ENCODE measurements at places on chromosomes 11 and 22.

- DNase-seq, result peak; percentile 62
Measured at GRCh38 chr22:47627556-47628253, 865.3 kb downstream of the TBC1D22A start.

DNA sequence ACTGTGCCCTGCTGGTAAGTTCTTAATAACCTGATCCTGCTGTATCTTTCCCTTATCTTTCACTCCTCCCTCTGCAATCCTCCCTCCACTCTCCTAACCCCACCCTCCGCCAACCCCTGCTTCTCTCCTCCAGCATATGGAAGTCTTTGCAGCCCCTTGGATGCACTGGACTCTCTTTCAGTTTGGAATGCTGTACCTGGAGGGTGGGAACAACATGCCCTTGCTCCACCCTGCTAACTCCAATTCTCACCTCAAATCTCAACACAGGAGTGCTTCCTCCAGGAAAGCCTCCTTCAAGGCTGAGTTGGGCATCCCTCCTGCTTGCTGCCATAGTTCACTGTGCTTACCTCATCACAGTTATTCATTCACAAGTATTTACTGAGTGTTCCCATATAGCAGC is 52.8 kb upstream of the LDLRAD3 start:
- DNase-seq, result no peak

- DNase-seq, result no peak
Measured at GRCh38 chr11:30573951-30574350, 12.2 kb downstream of the MPPED2 start.

DNA sequence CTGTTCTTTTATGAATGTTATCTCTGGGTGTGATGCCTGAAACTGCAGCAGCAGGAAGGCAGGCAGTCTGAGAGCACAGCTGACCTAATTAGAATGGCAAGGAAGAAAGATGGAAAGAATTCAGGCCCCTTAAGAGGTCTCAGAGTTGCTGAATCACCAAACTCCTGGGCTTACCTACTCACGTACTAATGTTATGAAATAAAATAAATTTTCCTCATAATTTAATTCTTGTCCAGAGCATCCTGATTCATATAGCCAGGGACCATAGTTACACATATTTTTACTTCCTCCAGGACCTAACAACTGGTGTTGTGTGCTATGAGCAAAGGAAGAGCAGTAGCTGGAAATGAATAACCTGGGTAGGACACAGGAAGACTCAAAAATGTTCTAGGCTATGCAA is 41.9 kb downstream of the SNX19 start:
- no peak for DNase-seq

GRCh38 chr11:24253237-24253760 is 243.6 kb upstream of the LUZP2 start:
- DNase-seq, result no peak

- no peak for DNase-seq
Measured at GRCh38 chr22:47000256-47000655, 237.8 kb downstream of the TBC1D22A start.

GRCh38 chr11:109043315-109043714 is 378.4 kb downstream of the DDX10 start:
- DNase-seq, result no peak

GRCh38 chr22:45698094-45698493 is 26.5 kb downstream of the ATXN10 start:
- DNase-seq, result no peak

DNA sequence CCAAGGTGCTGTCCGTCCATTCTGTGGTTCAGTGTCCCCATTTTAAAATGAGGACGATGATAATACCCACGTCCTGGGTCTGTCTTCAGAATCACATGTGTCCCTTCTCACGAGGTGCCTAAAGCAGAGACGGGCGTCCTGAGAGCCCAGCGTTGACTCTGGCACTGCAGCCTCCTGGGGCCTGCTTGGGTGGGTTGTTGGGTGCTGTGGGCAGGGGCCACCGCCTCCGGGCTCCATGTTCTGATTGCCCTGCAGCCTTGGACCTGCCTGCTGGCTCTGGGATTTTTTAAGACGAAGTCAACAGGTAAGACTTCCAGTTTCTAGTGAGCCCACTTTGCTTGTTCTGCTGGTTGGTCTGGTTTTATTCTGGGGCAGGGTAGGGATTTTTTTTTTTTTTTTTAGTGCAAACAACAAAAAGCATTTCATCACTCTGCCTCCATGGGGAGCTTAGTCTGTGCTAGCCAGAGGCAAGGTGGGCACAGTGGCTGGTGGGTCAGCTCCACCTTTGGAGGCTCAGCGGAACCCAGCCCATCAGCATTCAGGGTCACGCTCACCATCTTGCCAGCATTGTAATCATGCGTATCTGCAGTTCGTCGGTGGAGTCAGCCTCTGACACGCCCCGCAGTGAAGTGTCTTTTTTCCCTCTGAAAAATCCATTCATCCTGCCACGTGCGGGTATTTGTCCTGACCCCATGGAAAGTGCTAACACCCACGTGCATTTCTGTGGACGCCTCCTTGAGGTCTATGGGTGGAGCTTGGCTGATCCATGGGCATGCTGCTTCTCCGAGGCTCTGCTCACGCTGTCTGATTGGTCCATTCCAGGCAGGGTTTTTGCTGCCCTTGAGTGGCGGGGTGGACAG is 28.3 kb downstream of the NADSYN1 start:
- DNase-seq, result peak; percentile 59

GRCh38 chr11:62004473-62004872 is 37.0 kb upstream of the FTH1 start:
- DNase-seq, result peak; percentile 28

Measured in tongue (tissue), 3 donors.